ENCODE measurements at places on chromosomes 12 and 14. TPM values are rescaled to one million over a fixed set of nuclear protein-coding genes. Genes with fewer than 3 reads are reported as not detected.

Gene MYO1A
- not detected for total RNA-seq

Gene PPFIA2
- not detected for total RNA-seq

Gene CEBPE
- total RNA-seq, result not detected

Gene MYF5
- total RNA-seq, result not detected

Gene PZP
- total RNA-seq, result 0.97 TPM

Gene PTGER2
- under 0.01 TPM for total RNA-seq

Gene FGF6
- total RNA-seq, result not detected

Gene FBLN5
- 1.2 TPM for total RNA-seq

Gene THAP2
- total RNA-seq, result 6.2 TPM

Gene UBE2N
- 37.2 TPM for total RNA-seq

Gene RALGAPA1
- 21.6 TPM for total RNA-seq

Gene RTN1
- total RNA-seq, result 0.61 TPM

Gene CLEC4C
- total RNA-seq, result not detected

Gene KERA
- total RNA-seq, result not detected

Gene TNS2
- 30.9 TPM for total RNA-seq

Gene POTEG
- not detected for total RNA-seq

Gene OASL
- 27.4 TPM for total RNA-seq

Gene RAB21
- total RNA-seq, result 28.9 TPM

Gene DCN
- total RNA-seq, result 47.1 TPM

Gene NYNRIN
- total RNA-seq, result 14.3 TPM

Gene STXBP6
- total RNA-seq, result not detected

Gene SIX6
- not detected for total RNA-seq

Gene OAS3
- 118 TPM for total RNA-seq

Gene IGF1
- not detected for total RNA-seq

Gene NEMP1
- 9.7 TPM for total RNA-seq

Gene PRH2
- total RNA-seq, result not detected

Gene NEDD8
- 492 TPM for total RNA-seq

Gene RPS29
- total RNA-seq, result 4,560 TPM

Gene LRRC10
- not detected for total RNA-seq

Gene ATF7
- total RNA-seq, result 10.4 TPM

Gene TRIM9
- not detected for total RNA-seq
